ENCODE measurements at places on chromosomes 4 and X.

DNA sequence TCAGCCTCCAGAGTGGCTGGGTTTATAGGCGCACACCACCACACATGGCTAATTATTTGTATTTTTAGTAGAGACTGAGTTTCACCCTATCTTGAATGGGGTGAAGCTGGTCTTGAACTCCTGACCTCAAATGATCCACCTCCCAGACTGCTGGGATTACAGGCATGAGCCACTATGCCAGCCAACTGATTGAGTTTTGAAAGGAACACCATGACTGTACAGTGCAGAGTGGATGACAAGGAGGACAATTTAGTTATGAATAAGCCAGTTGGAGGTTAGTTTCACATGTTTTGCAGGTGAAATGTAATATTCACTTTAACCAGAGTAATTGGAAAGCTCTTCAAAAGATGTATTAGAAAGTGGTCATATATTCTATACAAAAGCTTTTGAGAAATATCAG, 60.8 kb downstream of the PCDH18 start:
- no peak for DNase-seq

DNA sequence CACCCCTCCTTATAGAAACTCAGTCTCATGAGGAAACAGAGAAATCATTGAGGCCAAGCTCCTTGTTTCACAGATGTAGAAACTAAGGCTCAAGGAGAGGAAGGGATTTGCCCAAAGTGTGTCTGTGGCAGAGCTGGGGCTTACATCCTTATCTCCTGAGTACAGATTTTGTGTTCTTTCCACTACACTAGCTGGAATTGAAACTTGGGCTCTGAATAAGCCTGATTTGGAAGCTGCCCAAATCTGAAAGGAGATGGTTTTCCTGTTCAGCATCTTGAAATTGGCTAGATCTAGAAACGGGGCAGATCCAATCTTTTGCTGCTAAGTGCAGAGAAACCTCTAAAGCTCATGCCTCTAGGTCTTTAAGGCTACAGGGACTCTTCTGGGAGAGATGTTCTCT, 24.3 kb downstream of the AWAT2 start:
- no peak for DNase-seq

DNA sequence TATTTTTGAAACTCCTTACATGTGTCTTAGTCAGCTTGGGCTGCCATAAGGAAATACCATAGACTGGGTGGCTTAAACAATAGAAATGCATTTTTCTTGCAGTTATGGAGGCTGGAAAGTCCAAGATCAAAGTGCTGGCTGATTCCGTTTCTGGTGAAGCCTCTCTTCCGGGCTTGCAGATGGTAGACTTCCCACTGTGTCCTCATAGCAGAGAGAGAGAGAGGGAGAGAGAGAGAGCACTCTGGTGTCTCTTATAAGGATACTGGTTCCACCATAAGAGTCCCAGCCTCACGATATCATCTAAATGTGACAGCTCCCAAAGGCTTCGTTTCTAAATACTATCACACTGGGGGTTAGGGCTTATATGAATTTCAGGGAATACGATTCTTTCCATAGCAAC, 39.7 kb downstream of the ENPEP start:
- DNase-seq: no peak

DNA sequence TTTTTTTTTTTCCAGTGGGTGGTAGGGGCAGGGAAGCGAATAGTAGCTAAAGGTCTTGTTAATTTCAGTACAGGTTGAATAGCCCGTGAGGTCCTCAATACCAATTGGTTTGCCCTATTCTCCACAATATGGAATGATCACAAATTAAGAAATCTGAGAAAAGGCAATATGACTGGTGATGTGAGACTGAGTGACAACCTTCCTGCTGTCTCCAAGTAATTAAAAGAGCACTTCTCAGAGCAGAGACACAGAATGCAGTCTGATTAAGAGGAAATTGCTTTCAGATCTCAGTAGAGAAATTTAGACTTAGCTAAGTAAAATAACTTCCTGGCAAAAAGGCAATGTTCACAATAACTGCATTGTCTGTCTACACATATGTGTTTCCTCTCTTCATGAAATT, 23.0 kb downstream of the GPR174 start:
- DNase-seq: no peak

GRCh38 chr4:137432446-137433311, 99.6 kb downstream of the PCDH18 start:
- no peak for DNase-seq

- no peak for DNase-seq
These were observed 115.1 kb downstream of the GALNTL6 start for GRCh38 chr4:171928336-171928735.

DNA sequence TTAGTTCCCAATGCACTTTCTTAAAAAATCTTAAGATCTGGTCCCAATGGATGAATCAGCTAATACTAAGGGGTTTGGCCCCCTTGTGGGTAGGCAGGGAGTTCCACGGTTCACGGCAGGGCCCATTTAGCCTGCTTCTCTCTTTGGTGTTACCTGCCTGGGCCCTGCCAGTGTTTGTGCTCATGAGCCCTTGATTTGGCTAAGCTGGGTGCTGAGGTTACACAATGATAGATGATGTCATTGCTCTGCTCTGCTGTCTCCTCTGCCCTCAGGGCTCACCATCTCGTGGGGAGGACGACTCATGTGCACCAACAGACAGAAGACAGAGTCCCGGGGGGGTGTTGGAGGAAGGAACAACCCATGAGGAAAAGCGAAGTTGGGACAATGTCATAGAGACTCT, 24.4 kb downstream of the RTL5 start:
- no peak for DNase-seq

DNA sequence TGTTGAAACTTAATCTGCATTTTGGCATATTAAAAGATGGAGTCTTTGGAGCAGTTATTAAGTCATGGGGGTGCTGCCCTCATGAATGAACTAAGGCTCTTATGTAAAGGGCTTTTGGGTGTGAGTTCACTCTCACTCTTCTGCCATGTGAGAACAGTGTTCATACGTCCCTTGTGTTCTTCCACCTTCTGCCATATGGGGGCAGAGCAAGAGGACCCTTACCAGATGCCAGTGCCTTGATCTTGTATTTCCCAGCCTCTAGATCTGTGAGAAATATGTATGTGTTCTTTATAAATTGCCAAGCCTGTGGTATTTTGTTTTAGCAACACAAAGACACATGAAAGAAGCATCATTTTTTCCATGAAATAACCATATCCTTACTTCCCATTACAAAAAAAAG, 213.9 kb downstream of the SPOCK3 start:
- DNase-seq: no peak

- no peak for DNase-seq
These were observed 147.5 kb upstream of the TACR3 start for GRCh38 chr4:103867311-103867710.

GRCh38 chrX:9899640-9900111, 67.5 kb upstream of the CLDN34 start:
- DNase-seq: no peak

- DNase-seq: peak; percentile 22
These were observed 805 bp downstream of the ATP8A1 start for GRCh38 chr4:42655921-42656678.

DNA sequence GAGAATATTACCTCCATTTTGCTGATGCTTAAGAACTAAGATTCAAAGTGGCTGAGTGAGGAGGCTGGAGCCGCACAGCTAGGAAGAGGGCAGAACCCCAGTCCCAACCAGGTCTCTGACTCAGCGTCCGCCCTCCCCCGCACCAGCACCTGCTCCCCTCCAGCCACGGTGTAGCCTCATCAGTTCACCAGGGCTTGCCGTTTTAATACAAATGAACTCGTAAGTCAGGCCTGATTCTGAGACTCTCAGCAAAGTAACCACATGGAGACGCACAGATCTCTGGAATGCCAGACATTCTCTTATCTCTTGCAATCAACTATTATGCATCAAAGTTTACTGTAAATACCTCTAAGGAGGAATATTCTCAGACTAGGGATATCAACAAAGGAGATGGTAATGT, 52.4 kb downstream of the ENPP6 start:
- DNase-seq: no peak

DNA sequence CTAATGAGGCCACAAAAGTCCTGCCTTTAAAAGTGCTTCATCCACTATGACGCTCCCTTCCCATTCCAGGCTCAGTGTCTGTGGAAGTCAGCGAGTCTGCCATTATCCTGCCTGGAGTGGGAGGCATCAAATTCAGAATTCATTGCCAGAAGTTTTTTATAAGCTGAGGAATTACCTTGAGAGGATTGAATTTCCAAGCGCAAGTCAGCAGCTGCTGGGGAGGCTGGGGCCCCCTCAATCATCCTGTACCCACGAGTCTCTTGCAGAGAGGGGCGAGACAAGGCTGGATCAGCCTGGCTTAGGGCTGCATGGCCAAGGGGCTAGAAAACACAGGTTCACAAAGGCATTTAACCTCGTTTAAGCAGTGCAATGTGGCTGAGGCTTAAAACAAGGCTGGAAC, 170.5 kb upstream of the NOCT start:
- no peak for DNase-seq

- DNase-seq: no peak
These were observed 103.6 kb upstream of the BCOR start for GRCh38 chrX:40201329-40201885.

- no peak for DNase-seq
These were observed 30.6 kb upstream of the MCF2 start for GRCh38 chrX:139738581-139738980.

GRCh38 chr4:133000012-133000411, 149.1 kb upstream of the PCDH10 start:
- DNase-seq: no peak

GRCh38 chrX:153551135-153551534, 33.7 kb downstream of the ATP2B3 start:
- DNase-seq: no peak
